ENCODE measurements at places on chromosomes 5 and 9. TPM values are rescaled to one million over a fixed set of nuclear protein-coding genes. Genes with fewer than 3 reads are reported as not detected.
A peak's percentile ranks its signal among the peaks of the same experiment; 100 is the strongest.

SCGB3A1 gene
- total RNA-seq = not detected

KCNN2 gene
- 2.2 TPM for total RNA-seq

DNA sequence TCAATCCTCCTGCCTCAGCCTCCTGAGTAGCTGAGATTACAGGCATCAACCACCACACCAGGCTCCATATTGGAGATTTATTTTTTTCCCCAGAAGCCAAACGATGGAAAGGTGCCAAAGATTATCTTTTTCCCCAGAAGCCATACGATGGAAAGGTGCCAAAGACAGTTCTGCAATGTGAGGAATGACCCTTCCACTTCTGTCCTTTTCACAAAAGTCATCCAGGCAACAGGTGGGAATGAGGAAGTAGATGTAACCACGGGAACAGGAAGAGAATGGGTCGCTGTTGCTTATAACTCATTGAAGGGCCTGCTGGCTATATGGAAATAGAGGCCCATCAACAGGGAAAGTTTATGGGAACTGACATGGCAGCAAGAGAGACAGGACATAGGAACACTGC, 233.7 kb upstream of the MSX2 start:
- no peak for DNase-seq

- DNase-seq = peak; percentile 63
These were observed 325.6 kb downstream of the PRELID2 start for GRCh38 chr5:145509336-145510136.

DNA sequence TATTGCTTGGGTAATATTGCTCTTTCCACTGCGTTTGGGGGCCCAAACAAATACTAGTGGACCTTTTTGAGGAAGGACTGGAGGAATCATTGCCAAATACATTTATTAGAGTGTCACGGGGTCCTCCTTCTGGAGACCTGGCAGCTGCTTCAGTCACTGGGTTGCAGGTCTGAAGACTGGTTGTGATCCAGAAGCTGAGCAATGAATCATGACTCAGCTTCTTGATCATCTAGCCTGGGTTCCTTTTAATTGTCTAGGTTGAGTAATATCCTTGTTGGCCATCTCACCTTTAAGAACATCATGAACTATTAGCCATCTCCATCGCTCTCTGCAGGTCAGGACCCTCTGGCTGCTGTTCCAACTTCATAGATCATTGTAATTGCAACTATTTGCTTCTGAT, 15.4 kb upstream of the UBAP1 start:
- DNase-seq = peak; percentile 32

- no peak for DNase-seq
These were observed 215.8 kb downstream of the CEMIP2 start for GRCh38 chr9:71552480-71552879.

DNA sequence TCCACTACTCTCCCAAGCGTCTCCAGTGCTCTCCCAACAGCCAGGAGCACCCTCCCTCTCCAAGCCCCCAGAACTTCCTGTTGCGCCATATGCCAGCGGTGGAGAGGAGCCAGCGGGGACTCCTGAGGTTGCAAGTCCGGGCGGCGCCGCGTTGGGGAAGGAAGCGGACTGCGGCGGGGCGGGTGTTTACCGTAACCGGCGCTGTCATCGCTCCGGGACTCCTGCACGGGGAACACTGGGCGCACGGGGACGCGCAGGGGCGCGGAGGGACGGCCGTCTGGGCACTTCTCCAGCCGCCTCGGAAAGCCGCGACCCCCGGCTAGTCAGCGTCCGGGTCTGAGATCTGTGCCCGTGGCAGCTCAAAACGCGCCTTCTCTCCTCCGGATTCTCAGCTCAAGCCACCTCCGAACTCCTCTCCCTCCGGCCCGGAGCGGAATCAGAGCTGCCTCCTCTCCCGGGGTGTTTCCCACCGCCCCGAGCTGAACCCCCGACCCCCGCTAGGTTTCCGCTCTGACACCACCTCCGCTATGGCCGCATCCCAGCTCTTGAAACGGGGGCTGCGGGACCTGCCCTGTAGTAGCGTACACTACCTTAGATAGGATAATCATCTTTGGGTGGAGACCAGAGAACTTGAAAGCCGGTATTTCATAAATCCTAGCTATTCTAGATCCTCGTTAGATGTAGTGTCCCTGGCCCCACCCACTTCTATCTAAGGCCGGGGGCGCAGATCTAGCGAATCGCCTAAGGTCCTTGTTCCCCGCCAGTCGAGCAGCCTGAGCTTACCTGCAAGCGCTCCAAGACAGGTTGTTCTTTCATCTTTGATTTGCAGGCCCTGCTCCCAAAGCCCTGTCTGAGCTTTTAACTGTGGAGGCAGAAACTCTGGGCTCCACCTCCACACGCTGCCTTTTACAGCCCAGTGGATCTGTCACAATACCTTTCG, at the start of gene TRPM6:
Gene TRPM6 (minus strand): TSS at position 881 of the 940 bp plus-strand sequence. CDS start 65 bp downstream, at position 816.
- DNase-seq = peak; percentile 56

DNA sequence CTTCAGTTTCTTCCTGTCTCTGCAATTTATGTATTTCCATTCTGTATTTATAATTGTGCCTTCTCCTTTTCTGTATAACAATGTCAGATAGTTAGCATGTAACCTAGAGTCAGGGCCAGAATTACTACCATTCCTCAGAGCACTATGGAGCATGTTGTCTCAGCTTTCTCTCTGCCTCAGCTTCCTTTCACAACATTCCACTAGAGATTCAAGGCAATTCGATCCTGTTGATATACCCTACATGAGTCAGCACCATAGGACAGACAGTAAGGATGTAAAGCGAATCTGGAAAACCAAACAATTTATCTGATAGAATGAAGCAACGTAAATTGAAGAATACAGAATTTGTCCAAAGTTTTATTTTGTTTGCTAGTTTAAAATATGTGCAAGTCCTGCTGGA, 728.3 kb upstream of the SEMA6A start:
- no peak for DNase-seq

- no peak for DNase-seq
These were observed 875.4 kb upstream of the WWC1 start for GRCh38 chr5:167415779-167416746.

DNA sequence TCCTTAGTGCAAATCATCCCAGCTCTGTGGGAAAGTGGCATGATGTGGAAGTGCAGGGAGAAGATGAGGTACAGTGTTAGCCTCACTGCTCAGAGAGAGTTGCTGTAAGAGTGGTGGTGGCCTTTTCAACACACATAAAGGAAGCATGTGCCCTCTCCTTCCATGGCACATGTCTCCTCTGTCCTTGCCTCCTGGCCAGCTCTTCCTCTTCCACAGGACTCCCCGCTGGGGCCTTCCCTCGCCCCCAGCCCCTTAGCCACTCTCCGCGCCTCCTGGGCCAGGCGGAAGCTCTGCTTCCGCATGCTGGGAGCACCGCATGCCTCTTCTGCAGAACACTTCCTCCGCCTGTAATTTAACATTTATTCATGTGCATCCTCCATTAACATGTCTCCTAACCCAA, 4.8 kb upstream of the KCNMB1 start:
- no peak for DNase-seq

DNA sequence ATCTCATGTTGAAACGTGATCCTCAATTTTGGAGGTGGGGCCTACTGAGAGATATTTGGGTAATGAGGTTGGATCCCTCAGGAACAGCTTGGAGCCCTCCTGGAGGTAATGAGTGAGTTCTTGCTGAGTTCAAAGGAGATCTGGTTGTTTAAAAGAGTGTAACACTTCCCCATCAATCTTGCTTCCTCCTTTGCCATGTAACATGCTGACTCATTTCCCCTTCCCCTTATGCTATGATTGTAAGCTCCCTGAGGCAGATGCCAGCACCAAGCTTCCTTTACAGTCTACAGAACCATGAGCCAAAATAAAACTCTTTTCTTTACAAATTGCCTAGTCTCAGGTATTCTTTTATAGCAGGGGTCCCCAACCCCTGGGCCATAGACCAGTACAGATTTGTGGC, 352.3 kb downstream of the SLCO4C1 start:
- no peak for DNase-seq

DNA sequence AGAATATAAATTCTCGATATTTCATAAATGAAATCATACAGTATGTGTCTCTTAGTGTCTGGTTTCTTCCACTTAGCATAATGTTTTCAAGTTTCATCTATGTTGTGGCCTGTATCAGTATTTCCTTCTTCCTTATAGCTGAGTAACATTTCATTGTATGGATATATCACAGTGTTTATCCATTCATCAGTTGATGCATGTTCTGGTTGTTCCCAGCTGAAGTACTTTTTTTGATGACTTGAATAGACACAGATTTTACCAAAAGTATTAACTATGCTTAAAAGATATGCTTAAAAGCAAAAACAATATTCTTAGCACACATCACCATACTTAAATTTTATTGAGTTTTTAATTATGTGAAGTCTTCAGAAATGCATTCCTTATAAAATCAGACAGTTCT, 12.7 kb downstream of the RAB14 start:
- DNase-seq = no peak

DNA sequence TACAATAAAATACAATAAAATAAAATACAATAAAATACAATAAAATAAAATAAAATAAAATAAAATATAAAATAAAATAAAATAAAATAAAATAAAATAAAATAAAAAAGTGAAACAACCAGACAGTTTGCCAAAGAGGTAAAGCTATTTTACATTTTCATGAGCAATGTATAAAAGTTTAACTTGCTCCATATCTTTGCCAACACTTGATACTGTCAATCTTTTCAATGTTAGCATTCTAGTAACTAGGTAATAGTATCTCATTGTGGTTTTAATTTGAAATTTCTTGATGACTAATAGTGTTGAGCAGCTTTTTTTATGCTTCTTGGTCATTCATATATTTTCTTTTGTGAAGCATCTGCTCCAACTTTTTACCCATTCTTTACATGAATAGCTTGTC, 17.3 kb downstream of the TTC33 start:
- no peak for DNase-seq

DNA sequence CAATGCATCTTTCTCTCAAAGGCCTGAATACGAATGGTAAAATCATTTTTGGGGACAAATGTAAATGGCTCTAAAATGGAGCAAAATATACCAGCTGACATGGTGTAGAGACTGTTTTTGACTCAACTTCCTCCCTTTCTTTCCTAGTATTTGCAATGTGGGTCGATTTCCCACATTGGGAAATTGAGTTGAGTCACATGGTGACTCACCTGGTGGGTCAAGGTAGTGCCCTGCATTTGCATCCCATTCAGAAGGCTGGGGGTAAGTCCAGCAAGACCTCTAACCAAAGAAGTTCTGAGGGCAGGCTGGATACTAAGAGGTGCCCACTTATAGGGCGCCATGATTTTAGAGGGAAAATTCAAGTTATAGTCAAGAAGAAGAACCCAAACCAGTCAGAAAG, 179.6 kb upstream of the MPDZ start:
- DNase-seq = no peak

Data from IMR-90 (cell line).